Gastrocnemius medialis (tissue), 4 donors: ENCODE measurements at places on chromosomes 7 and 10. TPM values are rescaled to one million over a fixed set of nuclear protein-coding genes. Genes with fewer than 3 reads are reported as not detected.
A peak's percentile ranks its signal among the peaks of the same experiment; 100 is the strongest.

TNRC18 gene
- 13.6 TPM for total RNA-seq

KAZALD1 gene
- 2.5 TPM for total RNA-seq

MAT1A gene
- total RNA-seq = 1.8 TPM

DNA sequence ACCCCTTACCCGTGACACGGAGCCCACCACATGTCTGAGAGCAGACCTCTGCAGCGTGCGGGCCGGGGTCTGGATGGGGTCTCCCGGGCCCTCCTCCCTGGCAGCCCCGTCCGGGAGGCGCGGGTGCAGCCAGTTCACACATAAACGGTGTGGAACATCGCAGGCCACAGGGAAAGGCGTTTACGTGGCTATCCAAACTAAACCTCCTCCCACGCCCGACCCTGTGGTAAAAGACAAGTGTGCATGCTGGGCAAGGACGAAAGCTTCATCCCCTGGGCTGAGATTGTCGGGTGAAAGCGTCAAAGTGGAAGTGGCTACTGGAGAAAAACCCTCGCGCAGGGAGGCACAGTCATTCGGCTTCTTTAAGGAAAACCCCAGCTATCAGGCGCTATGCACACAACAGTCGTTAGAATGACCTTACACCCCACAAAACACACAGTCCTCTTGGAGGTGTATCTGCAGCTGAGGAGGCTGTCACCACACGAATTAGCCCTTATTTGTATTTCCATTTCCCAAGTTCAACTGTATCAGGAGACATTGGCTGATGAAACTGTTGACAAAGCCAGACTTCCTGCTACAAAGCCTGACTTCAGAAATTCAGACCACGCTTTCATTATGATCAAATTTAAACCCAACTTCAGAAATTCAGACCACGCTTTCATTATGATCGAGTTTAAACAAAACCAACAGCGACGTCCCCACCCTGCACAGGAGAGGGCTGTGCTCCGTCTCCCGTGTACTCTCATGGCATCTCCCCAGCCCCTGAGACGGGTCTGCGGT lies 15.3 kb downstream of the GPER1 start:
- H3K4me1 ChIP-seq = peaks cover 28% of the 10 kb centered on the region
- peak overlapping the region; percentile 62 for H3K27ac ChIP-seq
- H3K36me3 ChIP-seq = no peaks in the 10 kb centered on the region
- no peaks in the 10 kb centered on the region for H3K27me3 ChIP-seq

GRCh38 chr7:135647755-135648154 lies 14.6 kb upstream of the STMP1 start:
- DNase-seq = no peak
- H3K4me1 ChIP-seq = no peaks in the 10 kb centered on the region
- no peak overlapping the region for H3K4me3 ChIP-seq
- H3K27ac ChIP-seq = no peak overlapping the region

GRCh38 chr7:143322760-143323633 lies 7.1 kb downstream of the CLCN1 start:
- no peaks in the 10 kb centered on the region for H3K27me3 ChIP-seq
- H3K4me3 ChIP-seq = no peak overlapping the region
- peaks cover 33% of the 10 kb centered on the region for H3K4me1 ChIP-seq
- no peaks in the 10 kb centered on the region for H3K36me3 ChIP-seq
- peak; percentile 39 for DNase-seq

WAC gene
- total RNA-seq = 75.8 TPM

- H3K4me1 ChIP-seq = no peaks in the 10 kb centered on the region
- H3K36me3 ChIP-seq = no peaks in the 10 kb centered on the region
- H3K27me3 ChIP-seq = no peaks in the 10 kb centered on the region
- H3K27ac ChIP-seq = no peak overlapping the region
These were observed 140.2 kb upstream of the TNS3 start for GRCh38 chr7:47722126-47722525.

HTR5A gene
- total RNA-seq = not detected

CLRN3 gene
- not detected for total RNA-seq

TEX47 gene
- not detected for total RNA-seq

DNA sequence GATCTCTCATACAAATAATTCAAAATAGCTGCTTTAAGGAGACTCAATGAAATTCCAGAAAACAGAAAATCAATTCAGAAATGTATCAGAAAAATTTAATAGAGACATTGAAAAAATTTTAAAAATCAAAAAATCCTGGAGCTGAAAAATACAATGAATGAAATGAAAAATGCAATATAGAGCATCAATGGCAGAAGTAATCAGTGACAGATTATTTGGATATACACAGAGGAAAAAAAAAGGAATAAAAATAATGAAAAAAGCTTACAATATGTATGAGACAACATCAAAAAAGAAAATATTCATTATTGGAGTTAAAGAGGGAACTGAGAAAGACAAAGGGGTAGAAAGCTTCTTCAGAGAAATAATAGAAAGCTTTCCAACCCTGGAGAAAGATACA lies 122.9 kb upstream of the KLF14 start:
- no peak for DNase-seq
- no peak overlapping the region for H3K27ac ChIP-seq
- no peaks in the 10 kb centered on the region for H3K27me3 ChIP-seq
- no peaks in the 10 kb centered on the region for H3K4me1 ChIP-seq
- no peaks in the 10 kb centered on the region for H3K36me3 ChIP-seq

RBP3 gene
- not detected for total RNA-seq

FAM24B gene
- total RNA-seq = not detected

TAS2R5 gene
- total RNA-seq = 0.47 TPM
